Lung (tissue), 17 donors: ENCODE measurements at places on chromosomes 11 and 22. TPM values are rescaled to one million over a fixed set of nuclear protein-coding genes. Genes with fewer than 3 reads are reported as not detected.

DNA sequence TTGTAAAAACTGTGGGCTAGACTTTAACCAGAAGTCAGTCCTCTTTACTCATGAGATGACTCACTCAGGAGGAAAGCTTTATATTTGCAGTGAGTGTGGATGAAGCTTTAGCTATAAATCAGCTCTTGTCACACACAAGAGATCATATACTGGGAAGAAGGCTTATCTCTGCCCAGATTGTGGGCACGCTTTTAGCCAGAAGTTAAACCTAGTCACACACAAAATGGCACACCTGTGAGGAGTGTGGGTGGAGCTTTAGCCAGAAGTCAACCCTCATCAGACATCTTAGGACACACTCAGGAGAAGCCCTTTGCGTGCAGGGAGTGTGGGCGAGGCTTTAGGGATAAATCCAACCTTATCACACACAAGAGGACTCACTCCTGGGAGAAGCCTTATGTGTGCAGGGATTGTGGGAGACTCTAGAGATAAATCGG, 706.9 kb upstream of the LUZP2 start:
- no peaks in the 10 kb centered on the region for H3K4me1 ChIP-seq
- H3K27ac ChIP-seq: no peak overlapping the region
- H3K27me3 ChIP-seq: no peaks in the 10 kb centered on the region
- no peaks in the 10 kb centered on the region for H3K36me3 ChIP-seq
- no peak for DNase-seq
- H3K4me3 ChIP-seq: no peak overlapping the region

DNA sequence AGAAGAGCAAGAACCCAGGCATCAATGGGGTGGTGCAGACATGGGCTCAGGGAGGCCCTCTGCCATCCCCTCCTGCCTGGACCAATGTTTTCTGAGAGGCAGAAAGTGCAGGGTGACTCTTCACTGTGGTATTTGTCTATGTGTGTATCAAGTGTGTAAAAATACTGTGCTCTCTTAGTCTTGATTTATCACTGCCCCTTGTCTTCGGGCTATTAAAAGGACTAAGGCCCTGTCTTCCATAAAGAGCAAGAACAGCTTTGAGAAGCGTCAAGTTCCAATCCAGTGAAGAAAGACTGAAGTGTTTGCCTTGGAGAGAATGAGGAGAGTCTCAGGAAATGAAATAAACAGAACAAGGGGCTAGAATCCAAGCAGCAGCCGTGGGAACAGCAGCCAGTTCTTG, 14.4 kb downstream of the PRSS23 start:
- H3K4me3 ChIP-seq: no peak overlapping the region
- H3K4me1 ChIP-seq: no peaks in the 10 kb centered on the region
- no peak overlapping the region for H3K27ac ChIP-seq
- H3K27me3 ChIP-seq: no peaks in the 10 kb centered on the region
- H3K36me3 ChIP-seq: no peaks in the 10 kb centered on the region

DNA sequence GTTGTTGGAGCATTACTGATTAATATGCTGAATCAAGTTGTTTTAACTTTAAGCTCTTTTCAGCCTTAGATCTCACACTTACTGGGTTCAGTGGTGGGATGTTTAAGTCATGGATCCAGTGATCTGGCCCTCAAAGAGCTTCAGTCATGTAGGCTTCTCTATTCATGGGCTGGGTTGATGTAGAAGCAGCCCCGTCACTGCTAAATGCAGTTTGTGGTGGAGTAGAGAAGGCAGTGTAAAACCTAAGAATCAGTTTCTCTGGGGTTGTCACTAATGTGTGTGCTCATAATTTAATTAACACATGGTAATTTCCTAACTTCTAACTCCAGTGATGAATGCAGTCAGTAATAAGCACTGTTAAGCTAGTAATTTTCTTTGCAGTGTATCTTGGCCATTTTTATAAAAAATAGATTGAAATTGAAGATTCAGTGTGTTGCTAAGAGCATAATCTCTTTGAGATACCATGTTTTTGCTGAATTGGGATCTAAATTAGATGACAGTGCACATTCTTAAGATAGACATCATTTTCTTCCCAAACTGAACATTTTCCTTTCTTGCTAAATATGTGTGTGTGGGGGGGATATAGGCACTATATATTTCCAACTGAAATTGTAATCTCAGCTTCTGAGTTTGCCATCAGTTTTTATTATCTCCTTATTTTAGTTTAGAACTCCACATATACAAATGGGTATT, 9.0 kb downstream of the SPCS2 start:
- no peak overlapping the region for H3K4me3 ChIP-seq
- no peaks in the 10 kb centered on the region for H3K4me1 ChIP-seq
- H3K27ac ChIP-seq: no peak overlapping the region
- H3K27me3 ChIP-seq: no peaks in the 10 kb centered on the region
- H3K36me3 ChIP-seq: peaks cover 9% of the 10 kb centered on the region

Gene TMEM191B
- 8.1 TPM for total RNA-seq

Gene DDT
- 130 TPM for total RNA-seq

Gene ART1
- 0.80 TPM for total RNA-seq

Gene GAS2
- 1.6 TPM for total RNA-seq

DNA sequence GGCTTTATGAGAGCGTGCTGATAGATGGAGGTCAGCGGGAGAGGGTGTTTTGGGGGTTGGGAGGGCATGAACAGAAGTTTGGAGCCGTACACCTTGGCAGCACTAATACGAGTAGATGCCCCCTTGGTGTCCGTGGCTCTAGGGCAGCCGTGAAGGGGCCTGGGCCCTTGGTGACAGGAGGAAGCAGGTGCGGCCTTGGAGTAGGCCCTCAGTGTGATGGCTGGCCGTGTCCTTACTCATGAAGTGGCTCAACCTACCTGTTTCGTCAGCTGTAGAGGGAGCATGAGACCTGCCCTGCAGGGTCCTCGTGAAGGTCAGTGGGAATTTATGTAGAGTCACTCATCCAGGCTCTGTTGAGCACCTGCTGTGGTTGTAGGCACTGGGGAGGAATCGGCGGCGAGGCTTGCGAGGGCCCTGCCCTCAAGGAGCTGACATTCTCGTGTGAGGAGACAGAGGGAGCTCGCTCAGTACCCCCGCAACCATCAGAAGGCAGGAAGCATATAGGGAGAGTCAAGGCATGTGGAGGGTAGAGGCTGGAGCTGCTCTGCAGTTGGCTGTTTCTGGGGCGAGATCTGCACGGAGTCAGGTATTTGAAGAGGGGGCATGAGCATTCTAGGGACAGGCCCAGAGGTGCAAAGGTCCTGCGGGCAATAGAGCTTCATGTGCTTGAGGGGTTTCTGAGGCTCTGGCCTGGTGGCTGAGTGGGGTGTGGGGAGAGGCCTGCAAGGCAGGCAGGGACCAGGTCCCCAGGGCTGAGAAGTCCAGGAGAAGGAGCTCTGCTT, 39.6 kb downstream of the TBC1D22A start:
- peak overlapping the region; percentile 71 for H3K27ac ChIP-seq
- H3K36me3 ChIP-seq: peaks cover 20% of the 10 kb centered on the region
- peaks cover 4% of the 10 kb centered on the region for H3K4me1 ChIP-seq
- DNase-seq: no peak

GRCh38 chr11:57787920-57788702, 26.5 kb downstream of the CTNND1 start:
- no peak overlapping the region for H3K4me3 ChIP-seq
- DNase-seq: no peak
- H3K36me3 ChIP-seq: no peaks in the 10 kb centered on the region
- H3K27me3 ChIP-seq: no peaks in the 10 kb centered on the region

Gene OR8G5
- total RNA-seq: 0.34 TPM
